Hepatocyte (in vitro differentiated cells): ENCODE measurements at places on chromosomes 16 and 17. TPM values are rescaled to one million over a fixed set of nuclear protein-coding genes. Genes with fewer than 3 reads are reported as not detected.
A peak's percentile ranks its signal among the peaks of the same experiment; 100 is the strongest.

DNA sequence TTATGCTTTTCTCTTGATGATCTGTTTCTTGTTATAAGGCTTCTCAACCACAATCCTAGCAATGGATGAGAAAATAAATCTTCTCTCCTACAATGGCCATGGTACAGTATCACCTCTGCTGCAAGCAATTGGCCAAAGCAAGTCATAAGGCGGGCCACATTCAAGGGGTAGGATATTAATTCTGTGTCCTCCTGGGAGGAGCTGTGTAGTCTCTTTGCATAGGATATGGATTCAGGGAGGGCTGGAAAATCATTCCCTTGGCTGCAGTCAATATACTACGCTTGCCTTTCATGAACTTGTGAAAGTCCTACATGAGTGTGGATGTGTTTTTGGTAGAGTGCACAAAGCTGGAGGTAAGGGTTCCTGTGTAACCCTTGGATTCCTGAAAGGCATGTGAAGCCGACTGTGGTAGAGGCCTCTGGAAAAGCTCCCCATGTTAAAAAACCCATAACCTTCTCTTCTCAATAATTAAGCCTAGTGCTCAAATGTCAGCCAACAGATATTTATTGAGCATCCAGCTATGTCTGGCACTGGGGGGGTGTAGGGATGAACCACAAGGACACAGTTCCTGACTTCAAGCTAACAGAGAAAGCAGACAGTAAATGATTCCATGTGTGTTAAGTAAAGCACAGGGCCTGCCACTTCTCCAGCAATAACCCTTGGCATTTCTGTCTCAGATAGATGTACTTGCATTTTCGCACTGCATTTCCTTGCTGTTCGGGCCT is 147.6 kb upstream of the HS3ST3A1 start:
- no peaks in the 10 kb centered on the region for H3K27me3 ChIP-seq
- H3K4me1 ChIP-seq = peaks cover 12% of the 10 kb centered on the region
- H3K4me3 ChIP-seq = no peak overlapping the region
- DNase-seq = peak; percentile 5
- no peaks in the 10 kb centered on the region for H3K36me3 ChIP-seq
- peak overlapping the region; percentile 13 for H3K27ac ChIP-seq

GRCh38 chr16:56891685-56892084 is 26.7 kb downstream of the SLC12A3 start:
- H3K4me1 ChIP-seq = no peaks in the 10 kb centered on the region
- DNase-seq = no peak
- no peak overlapping the region for H3K4me3 ChIP-seq

SLC5A11 gene
- total RNA-seq = 1.2 and 2.2 TPM in 2 replicates

KRTAP2-2 gene
- not detected in 2 replicates for total RNA-seq

DNA sequence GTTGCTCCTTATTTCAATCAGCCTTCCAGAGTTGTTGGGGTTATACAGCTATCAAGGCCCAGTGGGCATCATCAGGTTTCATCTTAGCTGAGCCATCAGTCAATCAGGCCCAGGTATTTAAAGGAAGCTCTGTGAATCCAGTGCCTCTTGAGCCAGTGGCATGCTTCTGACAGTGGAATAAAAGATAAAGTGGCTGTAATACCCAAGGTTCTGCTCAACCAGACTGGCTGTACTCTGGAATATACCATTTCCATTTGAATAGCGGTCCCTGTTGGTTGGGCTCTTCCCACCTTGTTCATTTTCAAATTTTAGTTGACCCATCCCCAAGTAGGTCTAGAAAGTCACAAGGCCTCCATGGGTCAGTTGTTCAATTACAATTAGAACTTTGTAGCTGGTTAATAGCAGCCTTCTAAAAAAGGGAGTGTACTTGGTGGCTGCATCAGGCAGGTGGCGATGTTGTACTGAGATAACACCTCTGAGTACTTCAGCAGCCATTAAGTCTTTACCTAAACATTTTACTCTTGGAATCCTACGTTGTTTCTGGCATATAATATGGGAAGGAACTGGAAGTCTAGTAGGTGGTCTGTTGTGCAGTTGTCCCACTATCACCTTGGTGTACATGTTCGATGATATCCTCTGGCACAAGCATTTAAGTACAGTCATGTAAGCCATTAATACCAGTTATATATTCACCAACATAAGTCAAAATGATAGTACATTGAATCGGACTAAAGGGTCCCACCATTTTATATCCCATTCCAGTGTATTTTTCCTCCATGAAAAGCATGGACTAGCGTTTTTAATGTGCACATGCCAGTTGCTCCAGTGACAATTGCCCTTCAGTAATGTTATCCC is 294.1 kb downstream of the BCAS3 start:
- no peak overlapping the region for H3K27ac ChIP-seq
- H3K4me3 ChIP-seq = no peak overlapping the region
- DNase-seq = peak; percentile 65
- no peaks in the 10 kb centered on the region for H3K4me1 ChIP-seq
- no peaks in the 10 kb centered on the region for H3K36me3 ChIP-seq
- no peaks in the 10 kb centered on the region for H3K27me3 ChIP-seq

SP2 gene
- total RNA-seq = 1.5 and 3.3 TPM in 2 replicates

- no peaks in the 10 kb centered on the region for H3K36me3 ChIP-seq
- H3K27me3 ChIP-seq = no peaks in the 10 kb centered on the region
- no peak overlapping the region for H3K27ac ChIP-seq
- H3K4me1 ChIP-seq = peaks cover 12% of the 10 kb centered on the region
- no peak for DNase-seq
- no peak overlapping the region for H3K4me3 ChIP-seq
Observed at GRCh38 chr17:42358434-42358833, 29.8 kb downstream of the STAT3 start.
